Panc1 (cell line): ENCODE measurements at places on chromosomes 7 and 10. TPM values are rescaled to one million over a fixed set of nuclear protein-coding genes. Genes with fewer than 3 reads are reported as not detected.

The BTBD16 gene
- total RNA-seq, result 0.82 TPM

The ZNF786 gene
- 10.1 TPM for total RNA-seq

The MLXIPL gene
- 7.2 TPM for total RNA-seq

The PLXNA4 gene
- total RNA-seq, result 0.10 TPM

The LIPN gene
- total RNA-seq, result not detected

GRCh38 chr7:2820508-2820934 lies 23.6 kb downstream of the GNA12 start:
- H3K36me3 ChIP-seq, result no peaks in the 10 kb centered on the region
- peaks cover 78% of the 10 kb centered on the region for H3K4me1 ChIP-seq
- H3K27ac ChIP-seq, result peak overlapping the region; percentile 84
- H3K4me3 ChIP-seq, result no peak overlapping the region

DNA sequence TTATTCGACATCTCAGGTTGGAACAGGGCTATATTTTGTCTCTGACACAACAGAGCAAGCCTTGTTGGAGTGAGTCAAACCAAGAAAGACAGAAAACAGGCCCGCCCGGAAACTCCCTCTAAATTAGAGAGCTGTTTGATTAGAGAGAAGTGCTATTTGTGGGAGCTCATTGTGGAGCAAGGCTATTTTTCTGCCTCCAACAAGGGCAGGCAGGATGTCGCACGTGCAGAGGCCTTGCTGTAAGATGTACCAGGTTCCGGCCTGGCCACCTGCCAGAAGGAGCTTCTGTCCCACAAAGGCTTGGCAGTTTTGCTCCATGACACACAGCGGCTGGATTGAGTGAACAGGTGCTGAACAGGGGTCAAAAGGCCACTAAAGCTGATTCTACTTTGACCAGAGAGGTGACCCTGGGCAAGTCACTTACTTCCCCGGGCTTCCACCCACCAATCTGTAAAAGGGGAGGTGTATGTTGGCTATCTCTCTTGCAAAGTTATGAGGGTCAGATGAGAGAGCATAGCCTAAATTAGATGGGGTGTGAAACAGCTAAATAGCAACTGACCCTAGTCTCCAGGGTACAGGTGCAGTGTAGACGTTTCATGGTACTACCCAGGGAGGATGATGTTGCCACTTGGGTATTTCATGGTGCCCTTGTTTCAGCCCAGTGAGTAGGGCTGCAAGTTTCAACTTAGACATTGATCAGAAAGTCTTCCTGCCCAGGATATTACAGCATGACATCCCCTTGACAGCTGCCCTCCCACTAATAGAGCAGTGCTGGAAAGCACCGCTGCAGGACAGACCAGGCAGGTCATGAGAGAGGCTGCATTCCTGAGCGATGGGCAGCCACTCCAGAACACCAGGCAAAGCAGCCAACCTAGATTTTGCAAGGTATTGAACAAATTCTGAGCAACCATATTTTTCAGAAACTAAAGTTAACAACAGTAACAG lies 62.0 kb downstream of the VSTM4 start:
- no peak overlapping the region for H3K27ac ChIP-seq
- H3K4me3 ChIP-seq, result no peak overlapping the region
- H3K36me3 ChIP-seq, result no peaks in the 10 kb centered on the region
- peaks cover 13% of the 10 kb centered on the region for H3K27me3 ChIP-seq

- no peaks in the 10 kb centered on the region for H3K36me3 ChIP-seq
- DNase-seq, result no peak
- no peak overlapping the region for H3K4me3 ChIP-seq
- no peaks in the 10 kb centered on the region for H3K27me3 ChIP-seq
- H3K4me1 ChIP-seq, result no peaks in the 10 kb centered on the region
- H3K27ac ChIP-seq, result no peak overlapping the region
Observed at GRCh38 chr7:39890411-39890810, 59.6 kb upstream of the CDK13 start.

DNA sequence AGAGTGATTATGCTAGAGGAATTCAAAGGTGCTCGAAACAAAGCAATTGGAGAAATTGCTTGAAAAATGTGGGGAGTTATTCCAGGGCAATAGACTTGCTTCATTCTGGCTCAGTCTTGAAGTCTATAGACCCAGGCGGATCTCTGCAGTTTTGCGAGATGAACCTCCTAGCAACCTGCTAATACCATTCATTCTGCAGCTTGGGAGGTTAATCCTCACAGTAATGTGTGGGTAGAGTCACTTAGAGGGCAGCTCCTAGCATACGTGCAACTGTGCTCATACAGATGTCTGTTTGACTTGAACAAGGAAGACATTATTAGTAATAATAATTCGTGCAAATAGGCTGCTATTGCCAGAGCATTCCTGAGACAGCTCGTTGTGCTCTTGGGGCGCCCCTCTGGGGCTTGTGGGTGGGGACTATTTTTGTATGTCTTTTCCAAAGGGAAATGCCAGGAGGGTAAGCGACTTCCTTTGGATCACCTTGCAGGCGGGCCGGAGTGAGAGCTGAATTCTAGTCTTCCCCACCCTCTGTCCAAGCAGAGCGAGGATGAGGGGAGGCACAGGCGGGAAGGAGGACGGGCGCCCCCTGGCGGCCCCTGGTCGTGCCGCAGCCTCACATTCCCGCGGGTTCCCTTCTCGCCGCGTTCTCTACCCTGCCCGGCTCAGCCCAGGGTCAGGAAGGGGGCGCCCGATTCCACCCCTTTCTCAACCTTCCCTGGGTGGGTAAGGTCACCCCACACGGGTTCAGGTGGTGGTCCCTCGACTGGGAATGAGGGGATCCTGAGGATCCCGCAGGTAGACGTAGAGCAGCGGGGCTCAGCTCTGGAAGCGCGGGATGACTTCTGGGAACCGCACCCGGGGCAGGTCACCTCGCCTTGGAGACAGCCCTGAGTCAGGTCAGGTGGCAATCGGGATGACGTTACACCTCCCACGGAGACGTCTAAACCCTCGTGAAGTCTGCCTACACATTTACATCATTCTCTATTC lies 241.5 kb downstream of the PHTF2 start:
- H3K4me1 ChIP-seq, result no peaks in the 10 kb centered on the region
- H3K4me3 ChIP-seq, result no peak overlapping the region
- H3K36me3 ChIP-seq, result no peaks in the 10 kb centered on the region
- DNase-seq, result no peak

DNA sequence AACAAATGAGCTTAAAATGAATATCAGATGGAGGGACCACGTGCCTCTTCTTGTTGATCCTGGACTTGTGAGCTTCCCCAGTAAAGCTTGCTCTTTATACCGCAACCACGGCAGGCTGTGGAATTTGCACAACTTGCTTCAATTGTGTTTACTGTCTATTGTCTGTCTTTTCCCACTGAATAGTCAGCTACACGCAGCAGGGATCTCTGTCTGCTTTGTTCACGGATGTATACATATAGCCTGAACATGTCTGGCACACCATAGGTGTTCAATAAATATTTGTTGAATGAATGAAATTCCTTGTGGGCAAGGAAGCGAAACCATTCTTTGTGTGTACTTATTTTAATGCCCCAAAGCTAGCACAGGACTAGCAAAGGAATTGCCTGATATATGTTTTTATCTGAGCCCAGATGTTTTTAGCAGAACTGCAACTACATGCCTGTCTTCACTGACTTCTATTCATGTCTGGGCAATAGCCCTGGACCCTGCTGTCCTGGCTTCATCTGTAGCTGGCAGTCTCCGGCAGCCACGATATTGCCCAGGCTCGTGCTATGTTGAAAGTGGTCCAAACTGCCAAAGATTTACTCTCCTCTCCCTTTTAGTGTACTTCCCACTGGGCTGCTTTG lies 29.9 kb upstream of the IFRD1 start:
- H3K4me1 ChIP-seq, result peaks cover 15% of the 10 kb centered on the region
- no peak overlapping the region for H3K27ac ChIP-seq
- DNase-seq, result no peak
- H3K36me3 ChIP-seq, result no peaks in the 10 kb centered on the region; the same call in 1 of the 2 replicates
- H3K27me3 ChIP-seq, result no peaks in the 10 kb centered on the region

GRCh38 chr10:126098226-126098581 lies 201.8 kb downstream of the FANK1 start:
- H3K36me3 ChIP-seq, result no peaks in the 10 kb centered on the region
- H3K27me3 ChIP-seq, result no peaks in the 10 kb centered on the region
- no peaks in the 10 kb centered on the region; the same call in 1 of the 2 replicates for H3K4me1 ChIP-seq
- no peak for DNase-seq
- H3K27ac ChIP-seq, result no peak overlapping the region

DNA sequence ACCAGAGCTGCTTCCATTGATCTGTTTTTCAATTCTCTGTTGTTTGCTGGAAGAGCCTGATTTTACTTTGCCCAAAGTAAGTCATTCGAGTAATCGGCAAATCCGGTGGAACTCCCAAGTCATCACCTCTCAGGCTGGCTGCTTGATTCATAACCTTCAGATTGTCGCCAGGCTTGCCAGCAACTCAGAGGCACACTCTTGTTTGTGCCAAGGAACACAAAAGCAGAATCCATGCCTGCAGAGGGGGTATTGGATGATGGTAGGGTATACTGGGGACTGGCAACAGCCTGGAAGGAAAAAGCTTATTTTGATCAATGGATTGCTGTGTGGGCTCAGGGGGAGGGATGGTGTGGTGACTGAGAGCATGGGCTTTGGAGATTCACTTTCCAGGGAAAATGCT lies 542.4 kb downstream of the SORCS3 start:
- no peak for DNase-seq
- H3K27me3 ChIP-seq, result no peaks in the 10 kb centered on the region
- no peaks in the 10 kb centered on the region for H3K4me1 ChIP-seq
- no peak overlapping the region for H3K27ac ChIP-seq

GRCh38 chr10:1517684-1518083 lies 219.6 kb downstream of the ADARB2 start:
- no peak overlapping the region for H3K27ac ChIP-seq
- peaks cover 5% of the 10 kb centered on the region for H3K27me3 ChIP-seq
- no peaks in the 10 kb centered on the region for H3K4me1 ChIP-seq
- no peak for DNase-seq
- H3K4me3 ChIP-seq, result no peak overlapping the region

- no peak overlapping the region for H3K4me3 ChIP-seq
- DNase-seq, result no peak
- no peak overlapping the region for H3K27ac ChIP-seq
- H3K27me3 ChIP-seq, result no peaks in the 10 kb centered on the region
Observed at GRCh38 chr7:75872073-75872782, 6.6 kb upstream of the RHBDD2 start.
